ENCODE measurements at places on chromosomes 4 and X.

DNA sequence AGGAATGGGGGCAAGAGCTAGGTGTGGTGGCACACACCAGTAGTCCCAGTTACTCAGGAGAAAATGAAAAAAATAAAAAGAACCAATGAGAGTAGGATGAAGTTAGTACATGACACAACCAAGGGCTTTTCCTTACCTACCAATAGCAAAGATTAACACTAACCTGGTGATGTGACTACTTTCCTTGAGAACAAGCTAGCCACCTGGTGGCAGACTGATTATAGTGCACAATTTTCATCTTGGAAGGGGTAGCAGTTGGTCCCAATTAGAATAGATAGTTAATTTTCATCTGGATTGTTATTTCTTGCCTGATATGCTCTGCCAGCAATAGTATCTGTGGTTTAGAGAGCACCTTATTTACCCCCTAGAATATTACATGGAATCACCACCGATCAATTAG is 1216.8 kb upstream of the PABPC4L start:
- DNase-seq = peak; percentile 29

- DNase-seq = no peak
Observed at GRCh38 chr4:139933541-139933940, 220.4 kb downstream of the MAML3 start.

DNA sequence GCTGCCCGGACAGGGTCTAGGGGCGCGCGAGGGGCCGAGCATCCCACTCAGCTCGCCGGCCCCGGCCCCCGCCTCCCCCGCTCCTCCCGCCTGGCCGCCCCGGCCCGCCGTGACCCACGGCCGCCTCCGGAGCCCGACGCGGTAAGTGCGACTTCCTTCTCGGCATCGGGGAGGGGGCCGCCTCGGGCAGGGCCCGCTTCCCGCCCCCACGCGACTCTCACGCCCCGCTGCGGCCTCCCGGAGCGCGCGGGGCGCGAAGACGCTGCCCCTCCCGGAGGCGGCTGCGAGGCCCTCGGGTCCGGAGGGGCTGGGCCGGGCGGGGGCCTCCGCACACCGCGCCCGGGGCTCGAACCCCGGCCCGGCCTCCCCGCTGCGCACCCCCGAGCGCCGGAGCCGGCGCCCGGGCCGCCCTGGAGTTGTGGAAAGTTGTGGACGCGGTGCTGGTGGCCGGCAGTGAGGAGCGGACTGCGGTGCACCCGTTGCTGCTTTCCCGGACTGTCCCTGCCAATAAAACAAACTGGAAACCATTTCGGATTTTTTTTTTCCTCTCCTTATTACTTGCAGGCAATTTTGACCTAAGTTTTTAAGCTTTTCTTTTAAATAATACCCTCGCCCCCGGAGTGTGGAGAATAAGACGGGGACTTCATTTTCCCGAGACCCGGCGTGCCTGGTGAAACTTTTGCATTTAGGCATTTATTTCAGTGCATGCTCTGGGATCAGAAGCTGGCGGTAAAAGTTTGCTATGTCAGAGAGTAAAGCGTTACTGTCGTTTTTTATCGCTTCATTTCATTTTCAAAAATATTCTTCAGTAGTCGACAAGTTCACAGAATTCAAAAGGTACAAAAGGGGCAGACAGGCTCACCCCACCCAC is 13.0 kb upstream of the TMEM156 start:
- DNase-seq = peak; percentile 33

- no peak for DNase-seq
Observed at GRCh38 chr4:75189711-75190335, 256.9 kb downstream of the PARM1 start.

DNA sequence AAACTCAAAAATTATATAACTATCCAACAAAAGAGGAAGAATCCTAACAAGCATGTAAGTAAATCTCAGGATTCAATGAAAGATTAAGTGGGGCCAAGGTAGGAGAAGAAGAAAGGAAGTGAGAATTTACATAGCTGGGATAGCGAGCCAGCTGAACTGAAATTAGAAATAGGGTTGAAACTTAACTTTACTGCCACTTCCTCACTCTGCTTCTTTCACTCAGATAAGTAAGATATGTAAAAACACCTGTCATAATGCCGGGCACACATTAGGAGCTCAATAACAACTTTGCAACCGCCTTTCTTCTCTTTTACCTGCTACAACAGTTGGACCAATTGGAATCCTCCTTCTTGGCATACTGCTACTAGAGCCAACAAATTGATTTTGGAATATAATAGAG is 129.4 kb downstream of the CNKSR2 start:
- DNase-seq = no peak

DNA sequence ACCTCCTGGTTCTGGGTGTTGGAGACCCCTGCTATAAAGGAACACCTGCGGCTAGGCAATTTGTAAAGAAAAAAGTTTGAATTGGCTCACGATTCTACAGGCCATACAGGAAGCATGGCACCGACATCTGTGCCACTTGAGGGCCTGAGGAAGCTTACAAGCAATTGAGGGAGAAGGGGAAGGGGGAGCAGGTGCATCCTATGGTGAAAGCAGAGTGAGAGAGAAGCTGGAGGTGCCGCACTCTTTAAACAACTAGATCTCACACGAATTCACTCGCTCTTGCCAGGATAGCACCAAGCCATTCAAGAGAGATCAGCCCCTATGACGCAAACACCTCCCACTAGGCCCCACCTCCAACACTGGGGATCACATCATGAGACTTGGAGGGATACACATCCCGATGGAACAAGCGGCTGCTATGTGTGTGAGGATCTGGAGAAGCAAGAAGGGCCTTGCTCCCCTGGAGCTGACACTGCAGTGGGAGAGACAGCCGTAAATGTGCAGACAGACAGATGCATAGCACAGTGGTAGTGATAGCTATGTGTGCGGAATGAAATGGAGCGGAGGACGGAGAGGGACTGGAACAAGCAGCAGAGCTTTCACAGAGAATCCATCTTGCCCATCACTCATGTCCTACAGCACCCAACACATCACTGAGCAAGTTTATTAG is 60.7 kb upstream of the HELT start:
- no peak for DNase-seq

DNA sequence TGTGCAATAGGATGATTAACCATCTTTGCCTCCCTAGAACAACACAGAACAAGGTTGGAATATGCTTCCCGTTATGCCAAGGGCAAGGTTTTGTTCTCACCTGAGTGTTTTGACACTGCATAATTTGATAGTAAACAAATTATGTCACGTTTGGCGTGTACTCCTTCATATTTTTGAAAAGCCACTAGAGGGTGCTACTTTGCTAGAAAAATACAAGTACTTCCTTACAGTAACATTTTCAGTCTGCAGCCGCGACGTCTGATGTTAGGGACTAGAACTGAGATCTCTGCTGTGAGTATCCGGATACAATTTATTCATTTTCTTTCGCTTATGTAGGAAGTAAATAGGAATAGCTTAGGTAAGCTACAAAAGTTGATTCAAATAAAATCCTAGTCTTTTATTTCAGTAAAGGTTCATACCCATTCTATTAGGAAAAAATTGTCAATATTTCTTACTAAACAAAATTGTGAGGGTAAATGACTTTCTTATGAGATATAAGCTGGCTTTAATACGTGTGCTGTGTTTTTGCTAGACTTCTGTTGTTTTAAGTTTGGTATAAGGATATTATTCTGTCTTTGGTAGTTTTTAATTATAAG is 181.1 kb upstream of the WDFY3 start:
- DNase-seq = peak; percentile 80

GRCh38 chrX:48751343-48751742 is 10.2 kb upstream of the GLOD5 start:
- DNase-seq = no peak

DNA sequence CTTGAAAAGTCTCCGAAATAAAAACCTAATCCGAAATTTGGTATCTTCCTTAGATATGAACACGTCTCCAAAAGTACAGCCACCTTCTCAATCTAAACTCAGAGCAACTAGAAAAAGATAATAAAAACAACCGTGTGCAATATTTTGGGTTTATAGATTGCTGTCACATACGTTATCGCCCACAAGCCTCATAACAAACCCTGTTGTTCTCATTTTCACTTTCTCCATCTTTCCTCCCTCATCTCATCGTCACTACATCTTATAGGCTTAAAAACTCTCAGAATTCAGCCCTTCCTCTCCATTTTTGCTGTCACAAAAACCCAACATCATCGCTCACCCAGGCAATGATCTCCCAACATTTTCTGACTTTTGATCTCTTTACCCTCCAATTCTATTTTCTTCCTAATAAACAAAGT is 448 bp upstream of the SCFD2 start:
- DNase-seq = no peak

DNA sequence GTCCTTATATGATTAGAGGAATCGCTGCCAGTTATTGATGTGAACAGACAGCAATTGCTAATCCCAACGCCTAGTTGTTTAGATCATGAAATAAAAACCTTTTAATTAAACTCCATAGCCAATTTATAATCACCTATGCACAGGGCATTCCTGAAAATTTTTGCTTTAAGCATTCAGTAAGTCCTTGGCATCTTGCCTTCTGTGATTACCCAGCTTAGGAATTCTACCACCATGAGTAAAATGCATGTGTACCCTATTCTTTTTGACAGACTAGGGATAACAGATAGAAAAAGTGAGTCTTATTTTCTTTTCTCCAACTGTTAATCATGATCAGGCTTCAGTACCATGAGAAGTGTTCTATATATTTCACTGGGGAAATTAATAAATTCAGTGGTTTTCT is 995.3 kb upstream of the GRIA3 start:
- DNase-seq = peak; percentile 1

DNA sequence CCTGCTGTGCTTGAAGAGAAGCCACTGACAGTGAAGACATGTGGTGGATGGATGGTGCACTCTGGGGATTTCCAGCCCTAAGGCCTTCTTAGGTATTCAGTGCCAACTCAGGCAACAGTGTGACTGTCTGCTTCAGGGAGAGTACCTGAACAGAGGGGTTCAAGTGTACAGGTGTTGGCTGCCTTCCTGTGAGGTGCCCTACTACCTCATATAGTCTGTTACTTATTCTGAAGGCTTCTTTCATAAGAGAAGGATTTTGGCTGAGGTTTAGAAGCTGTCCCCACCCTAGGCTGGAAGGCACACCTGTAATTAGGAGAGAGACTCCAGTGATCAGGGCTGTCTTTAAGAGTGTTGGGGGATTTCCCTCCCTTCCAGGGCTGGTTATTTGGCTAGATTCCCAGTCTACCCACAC is 1.8 kb downstream of the FTHL17 start:
- DNase-seq = no peak

DNA sequence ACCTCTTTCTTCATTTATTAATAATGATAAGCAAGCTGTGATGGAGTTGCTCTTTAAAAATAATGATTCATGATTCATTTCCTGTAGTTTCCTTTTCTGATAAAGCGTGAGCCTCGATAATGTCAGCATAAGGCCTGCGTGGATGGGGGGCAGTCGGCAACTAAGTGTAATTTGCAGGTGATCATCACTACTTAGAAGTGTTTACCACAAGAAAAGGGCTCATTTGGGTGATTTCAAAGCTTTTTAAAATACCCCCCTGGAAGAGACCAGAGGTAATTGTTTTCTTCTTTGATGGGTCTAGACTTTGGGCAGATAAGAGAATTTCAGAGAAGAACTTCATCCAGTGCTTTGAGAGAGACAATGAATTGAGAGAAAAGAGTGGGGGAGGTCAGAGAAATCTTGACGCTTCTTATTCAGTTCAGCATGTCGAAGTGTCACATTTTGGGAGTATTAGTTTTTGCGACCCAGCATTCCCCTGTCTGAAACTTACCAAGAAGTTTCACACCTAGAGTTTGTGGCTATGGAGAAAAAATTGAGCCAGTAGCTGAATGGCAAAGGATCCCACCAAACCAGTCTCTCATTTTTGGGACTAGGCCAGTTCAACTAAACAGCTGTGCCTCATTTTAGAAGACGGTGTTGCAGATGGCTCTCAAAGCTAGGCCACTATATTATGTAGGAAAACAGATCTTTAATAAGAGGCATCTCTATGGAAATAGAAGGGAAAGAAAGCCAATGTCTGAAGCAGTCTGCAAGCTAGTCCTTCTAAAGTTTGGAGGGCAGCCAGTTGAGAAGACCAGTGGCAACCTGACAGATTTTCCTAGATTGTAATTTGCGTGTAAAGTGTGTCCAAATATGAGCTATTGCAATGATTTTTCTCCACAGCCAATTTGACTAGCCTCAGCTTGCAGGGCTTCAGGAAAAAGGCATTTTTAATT is 171.0 kb upstream of the PPP1R2C start:
- peak; percentile 8 for DNase-seq

DNA sequence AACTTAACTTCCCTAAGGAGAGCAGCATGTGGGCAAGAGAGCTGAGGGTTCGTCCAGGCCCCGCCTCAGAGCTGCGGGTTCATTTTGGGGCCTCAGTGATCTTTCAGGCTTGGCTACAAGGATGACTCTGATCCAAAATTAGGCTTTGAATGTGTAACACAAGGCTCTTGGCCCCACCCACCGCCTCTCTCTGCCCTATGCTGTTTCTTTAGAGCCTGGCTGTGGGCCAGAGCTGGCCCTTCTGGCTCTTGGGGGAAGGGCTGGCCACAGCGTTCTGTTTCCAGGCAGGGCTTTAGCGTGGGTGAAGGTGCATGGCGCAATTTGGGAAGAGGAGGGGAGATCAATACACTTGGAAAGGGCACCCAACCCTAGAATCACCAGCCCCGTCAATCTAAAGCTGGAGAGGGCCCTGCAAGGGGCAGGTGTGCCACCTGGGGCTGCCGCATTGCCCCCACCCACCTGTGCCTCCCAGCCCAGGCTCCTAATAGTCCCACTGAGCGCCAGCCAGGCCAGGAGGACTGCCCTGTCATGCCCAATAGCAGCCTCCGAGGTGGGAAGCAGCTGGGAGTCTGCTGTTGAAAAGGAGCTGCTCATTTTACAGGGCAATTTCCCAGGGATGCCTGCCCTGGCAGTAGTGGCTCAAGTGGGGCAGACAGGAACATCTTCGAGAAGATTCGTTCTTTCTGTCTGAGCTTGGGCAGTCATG is 84.5 kb upstream of the MAML3 start:
- DNase-seq = peak; percentile 90

DNA sequence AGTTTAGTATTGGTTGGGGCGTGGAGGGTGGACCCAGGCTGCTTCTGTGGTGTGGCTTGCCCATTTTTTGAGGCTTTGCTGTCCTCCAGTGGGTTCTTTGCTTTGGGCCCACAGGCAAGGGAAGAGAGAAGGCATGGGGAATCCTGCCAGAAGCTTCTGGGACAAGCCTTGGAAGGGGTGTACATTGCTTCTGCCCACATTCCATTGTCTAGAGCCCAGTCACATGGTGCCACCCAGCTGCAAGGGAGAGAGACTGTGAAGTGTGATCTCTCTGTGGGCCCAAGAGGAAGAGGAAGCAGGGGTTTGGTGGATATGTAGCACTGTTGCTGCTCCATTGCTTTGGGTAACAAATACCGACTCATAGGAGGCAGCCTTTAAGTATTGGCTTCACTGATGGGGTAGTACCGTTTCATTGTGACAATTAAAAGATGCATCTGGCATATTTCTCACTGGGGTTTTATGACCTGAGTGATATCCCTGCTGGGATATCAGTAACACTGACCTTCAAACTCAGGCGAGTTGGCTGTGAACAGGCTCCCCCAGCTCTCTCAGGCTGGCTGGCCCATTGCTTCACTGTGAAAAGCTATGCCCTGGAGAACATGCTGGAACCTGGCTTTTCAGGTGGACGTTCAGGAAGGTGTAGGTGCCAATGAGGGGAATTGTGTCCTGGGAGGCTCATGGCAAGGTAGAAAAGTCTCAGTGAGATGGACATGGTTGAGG is 85.9 kb downstream of the CLDN34 start:
- no peak for DNase-seq

Data from fibroblast of pulmonary artery (primary cell).